Heart left ventricle (tissue), 16 donors: ENCODE measurements at places on chromosomes 7 and 10. TPM values are rescaled to one million over a fixed set of nuclear protein-coding genes. Genes with fewer than 3 reads are reported as not detected.

DNA sequence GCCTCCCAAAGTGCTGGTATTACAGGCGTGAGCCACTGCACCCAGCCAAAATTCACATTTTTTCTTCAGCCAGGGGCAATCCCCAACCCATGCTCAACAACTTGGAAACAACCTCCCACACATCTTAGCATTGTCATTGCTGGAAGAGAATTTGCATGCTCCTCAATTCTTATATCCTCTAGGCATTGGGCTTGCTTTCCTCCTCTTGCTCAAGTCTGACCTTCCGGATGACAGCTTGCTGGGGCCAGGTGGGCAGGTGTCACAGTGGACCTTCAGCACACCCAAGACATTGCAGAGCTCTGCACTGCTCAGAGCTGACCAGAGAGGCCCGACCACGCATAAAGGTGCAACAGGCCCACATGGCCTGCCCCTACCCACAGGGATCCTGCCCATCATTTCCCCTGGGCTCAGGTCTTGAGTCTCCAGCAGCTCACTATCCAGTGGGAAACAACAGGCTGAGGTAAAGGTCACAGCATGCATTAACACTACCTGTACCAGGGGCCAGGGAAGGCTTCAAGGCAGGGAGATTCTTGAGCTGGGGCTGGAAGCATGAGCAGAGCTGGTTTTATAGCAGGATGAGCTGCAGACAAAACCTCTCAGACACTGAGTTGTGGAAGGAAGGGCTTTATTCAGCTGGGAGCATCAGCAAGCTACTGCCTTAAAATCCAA, 6.8 kb upstream of the GPR15LG start:
- no peak for DNase-seq

GRCh38 chr7:138478499-138478908, 18.4 kb downstream of the TRIM24 start:
- DNase-seq, result no peak

GRCh38 chr7:44072364-44073231, 7.2 kb upstream of the PGAM2 start:
- DNase-seq, result peak; percentile 89

DNA sequence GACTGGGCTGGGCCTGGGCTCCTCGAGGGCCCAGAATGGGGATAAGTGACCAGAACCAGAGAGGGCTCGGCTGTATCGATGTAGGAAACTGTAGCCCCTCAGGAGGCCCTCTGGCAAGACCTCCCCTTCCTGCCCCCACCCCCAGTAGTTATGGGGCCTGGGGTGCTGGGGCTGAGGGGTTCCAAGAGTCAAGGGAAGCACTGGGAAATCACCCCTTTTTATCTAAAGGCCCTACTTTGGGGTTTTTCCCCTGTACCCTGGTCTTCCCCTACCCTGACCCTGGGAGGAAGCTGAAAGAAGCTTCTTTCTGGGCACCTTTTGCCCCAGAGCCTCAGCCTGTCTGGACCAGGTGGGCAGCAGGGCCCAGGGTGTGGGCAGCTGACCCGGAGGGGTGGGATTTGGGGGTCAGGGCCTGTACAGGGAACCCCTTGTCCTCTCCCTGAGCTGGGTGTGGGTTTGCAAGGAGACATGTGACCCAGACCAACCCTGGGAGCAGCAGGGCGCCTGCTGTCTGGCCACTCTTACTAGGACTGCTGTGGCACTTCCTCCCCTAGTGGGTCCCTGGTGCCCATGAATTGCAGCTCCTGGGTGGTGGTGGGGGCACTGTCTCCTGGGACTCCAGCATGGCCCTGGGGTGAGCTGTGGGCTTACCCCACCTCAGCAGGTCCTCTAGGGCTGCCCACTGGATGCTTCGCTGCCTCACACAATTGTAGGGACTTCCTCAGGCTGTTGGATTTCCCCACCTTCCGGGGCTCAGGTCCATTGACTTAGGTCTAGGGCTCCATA, 1.5 kb downstream of the IRF5 start:
- no peak for DNase-seq

GRCh38 chr7:50627824-50628361, 62.7 kb upstream of the DDC start:
- DNase-seq, result no peak

The ADRA2A gene
- total RNA-seq, result 2.0 TPM

The FAM170B gene
- not detected for total RNA-seq

The MMD2 gene
- total RNA-seq, result not detected

The IDI2 gene
- 0.35 TPM for total RNA-seq

The ABHD11 gene
- total RNA-seq, result 26.1 TPM
